Hindlimb muscle (tissue), 1 donor: ENCODE measurements at places on chromosomes 3 and 15.

GRCh38 chr3:13714251-13714916 lies 165.5 kb downstream of the FBLN2 start:
- no peak for DNase-seq

GRCh38 chr3:10300087-10300486 lies 7.3 kb upstream of the GHRL start:
- DNase-seq, result no peak

GRCh38 chr15:41847981-41848380 lies 9.3 kb downstream of the PLA2G4B start:
- no peak for DNase-seq

DNA sequence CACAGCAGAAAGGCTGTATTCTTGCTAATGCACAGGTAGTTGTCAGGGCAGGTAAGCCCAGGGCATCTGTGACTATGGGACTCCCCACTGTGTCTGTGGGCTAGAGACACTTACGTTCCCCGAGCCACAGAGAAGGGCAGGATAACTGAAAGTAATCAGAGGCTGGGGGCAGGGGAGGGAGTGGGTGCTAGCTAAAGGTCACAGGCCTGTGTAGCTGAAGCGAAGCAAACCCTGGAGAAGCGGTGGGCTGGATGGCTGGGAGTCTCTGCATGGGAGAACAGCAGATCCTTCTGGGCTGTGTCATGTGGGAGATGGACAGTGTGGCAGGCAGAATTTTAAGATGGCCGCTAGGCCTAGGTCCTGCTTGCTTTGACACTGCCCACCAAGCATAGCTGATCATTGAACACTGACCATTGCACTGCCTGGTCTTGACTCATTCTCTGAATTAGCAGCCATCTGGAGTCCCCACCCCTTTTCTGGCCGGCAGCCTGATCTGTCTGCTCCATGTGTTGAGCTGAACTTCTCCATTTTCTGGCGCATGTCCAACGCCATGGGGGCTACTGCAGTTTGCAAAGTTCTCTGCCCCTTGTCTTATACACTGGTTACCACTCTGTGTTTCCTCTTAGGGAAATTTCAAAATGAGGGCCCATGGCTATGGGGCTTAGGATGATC lies 110.0 kb downstream of the DGKG start:
- DNase-seq, result no peak

DNA sequence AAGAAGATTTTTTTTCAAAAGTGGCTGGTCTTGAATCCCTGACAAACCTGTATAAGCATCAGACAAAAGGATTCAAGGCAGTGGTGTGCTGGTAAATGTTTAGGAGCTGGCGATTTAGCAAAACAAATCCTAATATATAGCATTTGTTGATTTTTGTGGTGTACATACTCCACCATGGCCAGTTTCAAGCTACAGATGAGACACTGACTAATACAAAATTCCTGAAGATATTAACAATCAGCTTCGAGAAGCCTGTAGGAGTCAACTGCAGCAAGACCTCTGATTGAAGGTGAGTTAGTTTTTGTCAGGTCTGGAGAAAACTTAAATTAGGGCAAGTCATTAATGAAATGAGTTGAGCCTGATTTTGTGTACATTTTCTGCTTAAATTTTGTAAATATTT lies 6.7 kb downstream of the STRIT1 start:
- DNase-seq, result no peak

GRCh38 chr15:51460796-51461195 lies 119.3 kb downstream of the GLDN start:
- DNase-seq, result no peak

- DNase-seq, result peak; percentile 65
These were observed 1.3 kb downstream of the GNAT1 start for GRCh38 chr3:50192689-50193141.

DNA sequence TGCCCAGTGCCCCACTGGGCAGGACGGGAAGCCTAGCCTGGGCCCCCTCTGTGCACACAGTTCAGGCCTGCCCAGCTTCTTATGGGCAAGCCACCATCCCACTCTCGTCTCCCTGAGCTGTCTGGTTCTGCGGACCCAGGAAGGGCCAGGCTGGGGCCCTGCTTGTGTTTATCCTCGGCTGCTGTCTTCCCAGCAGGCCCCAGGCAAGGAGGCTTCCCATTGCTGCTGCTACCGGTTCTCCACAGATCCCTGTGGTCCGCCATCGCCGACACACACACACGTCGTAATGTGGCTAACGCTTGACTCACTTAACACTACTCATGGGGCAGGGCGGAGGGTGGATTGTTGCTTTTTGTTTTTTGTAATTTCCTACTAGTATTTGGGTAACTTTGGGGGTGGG lies 52.4 kb upstream of the SLC6A1 start:
- DNase-seq, result no peak

GRCh38 chr15:64344651-64345294 lies 11.2 kb downstream of the CSNK1G1 start:
- DNase-seq, result no peak

DNA sequence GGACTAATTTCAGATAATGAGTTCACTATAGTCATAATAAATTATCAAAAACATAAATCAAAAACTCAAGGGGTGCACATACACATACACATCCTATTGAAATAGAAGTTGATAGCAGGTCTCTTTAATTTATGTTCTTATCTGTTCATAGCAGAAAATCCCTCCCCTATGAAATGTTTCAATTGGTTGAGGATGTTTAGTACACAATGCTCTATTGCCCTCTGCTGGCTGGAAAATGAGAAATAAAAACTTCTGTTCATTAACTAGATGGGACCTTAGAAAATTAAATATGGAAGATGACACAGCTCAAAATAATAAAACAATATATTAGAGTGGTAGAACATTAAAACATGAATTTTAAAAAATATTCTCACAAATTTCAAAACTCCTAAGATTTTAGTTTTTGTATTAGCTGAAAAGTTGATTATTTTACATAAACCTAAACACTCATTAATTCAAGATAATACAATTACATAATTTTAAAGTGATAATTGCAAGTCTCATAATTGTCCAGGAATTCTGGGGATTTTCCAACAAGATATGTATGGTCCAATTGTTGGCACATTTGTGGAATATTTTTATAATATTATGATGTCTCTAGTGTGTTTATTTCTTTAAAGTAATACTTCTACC lies 735.0 kb downstream of the ROBO1 start:
- DNase-seq, result peak; percentile 54

DNA sequence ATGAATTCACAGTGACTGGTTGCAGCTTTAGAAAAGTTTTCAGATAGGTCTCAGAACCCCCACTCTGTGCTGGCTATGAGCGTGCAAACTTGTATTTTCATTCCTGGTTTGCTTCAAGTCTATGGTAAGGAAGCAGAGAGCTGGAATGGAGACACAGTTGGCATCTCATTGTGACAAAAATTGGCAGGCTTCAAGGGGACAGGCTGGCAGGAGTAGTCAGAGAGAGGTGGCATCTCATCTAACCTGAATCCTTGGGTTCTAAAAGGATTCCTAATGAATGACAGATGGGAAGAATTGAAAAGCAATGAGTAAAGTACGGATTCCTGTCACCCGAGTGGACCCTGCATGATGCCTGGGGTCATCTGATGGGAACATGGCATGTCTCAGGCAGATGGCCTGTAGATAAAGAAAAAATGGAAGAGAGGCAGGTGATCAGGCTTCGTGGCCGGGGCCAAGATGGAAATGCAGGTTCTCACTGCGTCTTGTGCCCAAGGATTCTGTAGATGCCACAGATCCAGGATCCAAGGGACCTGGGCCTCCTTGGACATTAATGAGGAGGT lies 89.4 kb upstream of the ABHD17C start:
- DNase-seq, result no peak

DNA sequence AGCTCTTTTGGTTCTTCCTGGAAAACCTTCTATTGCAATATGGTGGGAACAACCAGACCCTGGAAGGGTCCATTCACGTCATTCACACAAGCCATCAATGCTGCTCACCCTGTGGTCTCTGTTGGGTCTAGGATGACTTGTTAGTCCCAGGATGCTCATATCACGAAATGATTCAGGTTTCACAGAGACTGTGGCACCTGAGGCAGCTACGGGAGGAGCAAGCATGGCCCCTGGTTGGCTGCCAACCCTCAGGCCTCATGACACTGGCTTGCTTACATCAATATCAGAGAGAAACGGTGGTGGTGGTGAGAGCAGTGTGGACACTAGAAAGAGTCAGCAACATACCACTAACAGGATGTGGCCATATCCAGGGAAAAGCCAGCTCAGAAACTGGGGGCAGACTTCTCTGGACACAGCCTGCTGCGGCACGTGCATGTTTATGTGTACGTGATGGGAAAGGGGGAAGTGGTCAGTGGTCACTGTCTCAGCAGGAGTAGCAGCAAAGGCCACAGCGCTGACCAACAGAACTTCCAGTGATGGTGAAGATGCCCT lies 208.9 kb upstream of the ST8SIA2 start:
- DNase-seq, result no peak

DNA sequence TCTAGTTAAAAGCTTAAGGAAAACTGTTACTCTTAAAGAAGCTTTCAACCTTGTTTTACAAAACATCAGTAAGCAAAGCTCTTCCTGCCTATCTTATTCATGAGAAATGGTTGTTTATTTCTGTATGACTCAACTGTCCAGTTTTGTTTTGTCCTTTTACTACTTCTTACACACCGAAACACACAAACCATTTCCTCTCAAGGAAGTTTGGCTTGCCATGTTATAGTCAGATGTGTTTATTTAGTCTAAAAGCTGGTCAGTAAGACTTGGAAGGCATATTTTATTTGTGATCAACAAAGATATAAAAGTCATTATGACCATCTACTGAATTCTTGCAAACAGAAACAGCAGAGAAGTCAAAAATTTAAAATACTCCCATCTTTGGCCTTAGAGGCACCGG lies 53.2 kb upstream of the RBSN start:
- DNase-seq, result no peak

DNA sequence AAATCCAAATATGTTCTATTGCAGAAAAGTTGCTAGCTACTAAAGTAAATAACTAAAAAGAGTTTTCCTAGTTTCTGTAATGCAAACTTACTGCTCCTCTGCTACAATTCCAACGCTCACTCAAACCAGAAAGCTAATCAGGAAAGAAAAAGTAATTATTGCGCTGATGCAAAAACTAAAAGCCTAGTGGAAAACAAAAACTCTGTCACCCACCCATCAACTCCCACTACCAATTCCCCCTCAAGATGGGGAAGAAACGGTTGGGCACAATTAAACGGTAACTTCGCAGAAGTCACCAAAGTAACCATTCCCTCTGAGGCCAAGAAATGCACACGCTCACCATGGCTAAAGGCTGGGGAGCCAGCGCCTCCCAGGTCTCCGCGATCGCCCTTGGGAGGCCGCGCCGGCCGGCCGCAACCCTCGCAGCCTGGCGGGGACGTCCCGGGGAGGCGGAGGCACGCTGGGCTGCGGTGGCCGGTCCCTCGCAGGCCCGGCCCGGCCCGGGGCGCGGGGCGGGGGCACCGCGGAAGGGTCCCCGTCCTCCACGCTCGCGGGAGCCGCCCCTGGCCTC lies 684 bp downstream of the SLTM start:
- no peak for DNase-seq

DNA sequence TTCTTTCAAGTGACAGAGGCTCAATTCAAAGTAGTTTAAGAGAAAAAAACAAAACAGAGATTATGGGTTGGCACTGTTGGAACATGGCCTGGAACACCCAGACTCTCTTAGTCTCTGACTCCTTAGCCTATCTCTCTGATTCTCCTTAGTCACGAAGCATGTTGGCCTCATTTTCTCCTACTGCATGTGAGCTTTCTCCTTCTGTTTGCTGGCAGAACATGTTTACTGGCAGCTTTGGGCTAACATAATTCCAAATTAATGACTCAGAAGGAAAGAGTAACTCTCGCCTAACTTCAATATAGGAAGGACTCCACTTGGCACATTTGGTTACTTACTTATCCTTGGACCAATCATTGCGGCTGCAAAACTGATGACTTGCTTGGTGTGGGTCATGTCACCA lies 21.7 kb upstream of the CCDC39 start:
- no peak for DNase-seq

DNA sequence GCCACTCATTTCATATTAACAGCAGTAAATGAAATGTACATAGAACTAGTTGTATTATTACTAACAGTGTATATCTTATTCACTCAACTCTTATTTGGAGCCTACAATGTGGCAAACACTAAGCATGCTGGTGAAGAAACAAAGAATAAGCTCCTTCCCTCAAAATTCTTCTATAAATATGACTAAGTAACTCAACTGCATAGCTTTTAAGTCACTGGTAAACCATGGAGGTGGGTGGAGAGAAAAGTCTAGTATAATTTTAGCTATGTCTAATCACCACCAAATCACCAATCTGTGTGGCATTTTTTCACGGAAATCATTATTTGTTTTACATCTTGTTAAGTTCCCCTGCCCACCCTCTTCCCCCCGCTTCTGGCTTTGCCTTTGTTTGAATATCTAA lies 17.5 kb downstream of the COPS2 start:
- no peak for DNase-seq

- no peak for DNase-seq
These were observed 6.5 kb downstream of the FBN1 start for GRCh38 chr15:48638963-48639362.

DNA sequence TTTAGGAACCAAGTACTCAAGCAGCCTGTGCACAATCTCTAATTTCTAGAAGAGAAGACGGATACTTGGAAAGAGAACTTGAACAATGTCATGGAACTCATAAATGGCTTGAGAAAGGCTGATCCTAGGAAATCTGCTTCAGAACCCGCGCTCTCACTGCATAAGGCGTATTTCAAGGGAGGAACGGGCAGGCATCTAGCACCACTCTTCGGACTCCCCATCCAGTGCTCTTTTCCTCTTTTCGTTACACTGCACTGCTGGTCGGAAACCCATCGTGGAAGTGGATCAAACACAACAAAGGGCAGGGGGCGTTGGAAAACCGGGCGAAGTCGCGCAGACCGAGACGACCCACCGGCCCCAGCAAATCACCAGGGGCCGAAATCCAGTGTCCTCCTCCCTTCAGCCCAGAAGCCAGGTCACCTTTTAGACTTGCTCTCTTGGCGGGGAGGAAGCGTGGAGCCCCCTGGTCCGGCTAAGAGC lies 539 bp upstream of the TLNRD1 start:
- peak; percentile 44 for DNase-seq

GRCh38 chr15:69523010-69524001 lies 70.7 kb downstream of the RPLP1 start:
- DNase-seq, result peak; percentile 81

DNA sequence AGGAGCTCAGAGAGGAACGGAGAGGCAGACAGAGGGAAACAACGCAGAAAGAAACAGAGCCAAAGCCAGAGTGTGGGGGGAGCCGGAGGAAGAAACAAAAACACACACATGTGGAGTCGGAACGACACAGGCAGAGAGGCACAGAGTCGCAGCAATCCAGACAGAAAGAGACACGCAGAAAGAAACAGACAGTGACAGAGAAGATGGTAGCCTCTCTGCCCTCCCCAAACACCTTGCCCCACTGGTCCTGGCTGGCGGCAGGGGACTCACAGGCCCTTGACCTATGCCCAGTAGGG lies 1.7 kb downstream of the NCKIPSD start:
- no peak for DNase-seq
